Heart left ventricle (tissue), 16 donors: ENCODE measurements at places on chromosomes 7 and 10.
A peak's percentile ranks its signal among the peaks of the same experiment; 100 is the strongest.

DNA sequence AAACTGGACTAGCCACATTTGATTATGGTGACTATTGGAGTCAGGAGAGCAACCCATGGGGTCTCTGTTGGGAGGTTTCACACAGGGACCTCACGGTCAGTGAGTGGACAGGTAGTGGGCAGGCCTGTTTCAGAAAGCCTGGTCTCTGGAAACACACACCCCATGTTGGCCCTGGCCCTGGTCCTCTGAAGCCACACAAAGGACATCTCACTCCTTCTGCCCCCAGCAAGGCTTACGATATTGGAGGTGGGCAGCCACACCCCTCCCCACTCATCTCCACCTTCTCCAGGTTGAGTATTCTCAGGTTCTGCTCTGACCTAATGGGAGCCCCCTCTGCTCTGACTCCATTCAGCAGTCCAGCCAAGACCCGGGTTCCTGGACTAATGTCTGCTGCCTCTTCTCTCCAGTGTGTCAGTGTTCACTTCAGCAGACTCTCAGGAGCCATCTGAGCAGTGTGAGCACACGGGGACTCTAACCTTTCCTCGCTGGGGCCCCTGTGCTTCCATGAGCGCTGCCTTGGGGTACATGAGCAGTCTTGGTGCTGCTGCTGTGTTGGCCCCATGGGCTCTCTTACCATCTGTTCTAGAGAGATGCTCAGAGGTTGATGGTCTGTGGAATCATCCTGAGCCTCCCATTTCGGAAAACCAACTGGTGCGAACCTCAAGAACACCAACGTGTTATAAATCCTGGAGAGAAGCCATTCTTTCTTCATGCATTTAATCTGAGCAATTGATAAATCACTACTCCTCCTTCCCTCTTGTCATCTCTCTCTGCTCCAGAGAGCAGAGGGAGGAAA lies 748.6 kb downstream of the GRID1 start:
- no peak for DNase-seq

- no peak for DNase-seq
Observed at GRCh38 chr7:82393076-82393839, 50.3 kb downstream of the CACNA2D1 start.

DNA sequence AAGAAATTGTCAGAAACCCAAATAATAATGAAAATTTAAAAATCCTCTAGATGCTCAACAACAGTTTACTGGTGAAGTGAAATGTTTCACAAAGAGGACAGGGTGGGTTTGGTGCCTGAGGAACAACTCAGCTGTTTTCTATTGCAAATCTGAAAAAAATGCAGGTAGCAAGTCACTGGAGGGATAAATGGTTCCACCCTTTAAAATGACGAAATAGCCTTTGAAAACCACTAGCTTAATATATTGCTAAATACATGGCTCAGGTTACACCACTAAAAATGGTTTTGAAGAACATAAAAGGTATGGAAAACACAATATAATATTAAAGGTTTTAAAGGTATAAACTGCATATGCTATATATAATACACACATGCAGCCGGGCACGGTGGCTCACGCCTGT lies 69.5 kb downstream of the LMBR1 start:
- no peak for DNase-seq

DNA sequence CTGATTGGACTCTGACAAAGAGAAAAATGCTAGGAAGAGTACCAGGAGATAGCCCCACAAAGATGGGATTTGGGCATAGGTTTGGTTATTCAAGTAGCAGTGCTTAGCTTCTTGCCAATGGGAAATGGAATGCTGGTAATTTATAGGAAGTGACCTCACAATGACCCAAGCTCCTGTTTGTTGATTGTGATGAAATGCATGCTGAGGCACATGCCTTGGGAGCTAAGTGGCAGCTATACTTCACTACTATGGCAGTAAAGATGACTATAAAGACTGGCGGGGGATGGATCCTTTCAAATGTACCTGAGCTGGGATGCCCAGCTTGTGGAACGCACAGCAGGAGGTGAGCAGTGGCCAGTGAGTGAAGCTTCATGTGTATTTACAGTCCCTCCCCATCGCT lies 153.8 kb downstream of the ZNF22 start:
- DNase-seq: no peak

GRCh38 chr7:48307041-48307714 lies 135.9 kb downstream of the ABCA13 start:
- DNase-seq: no peak

DNA sequence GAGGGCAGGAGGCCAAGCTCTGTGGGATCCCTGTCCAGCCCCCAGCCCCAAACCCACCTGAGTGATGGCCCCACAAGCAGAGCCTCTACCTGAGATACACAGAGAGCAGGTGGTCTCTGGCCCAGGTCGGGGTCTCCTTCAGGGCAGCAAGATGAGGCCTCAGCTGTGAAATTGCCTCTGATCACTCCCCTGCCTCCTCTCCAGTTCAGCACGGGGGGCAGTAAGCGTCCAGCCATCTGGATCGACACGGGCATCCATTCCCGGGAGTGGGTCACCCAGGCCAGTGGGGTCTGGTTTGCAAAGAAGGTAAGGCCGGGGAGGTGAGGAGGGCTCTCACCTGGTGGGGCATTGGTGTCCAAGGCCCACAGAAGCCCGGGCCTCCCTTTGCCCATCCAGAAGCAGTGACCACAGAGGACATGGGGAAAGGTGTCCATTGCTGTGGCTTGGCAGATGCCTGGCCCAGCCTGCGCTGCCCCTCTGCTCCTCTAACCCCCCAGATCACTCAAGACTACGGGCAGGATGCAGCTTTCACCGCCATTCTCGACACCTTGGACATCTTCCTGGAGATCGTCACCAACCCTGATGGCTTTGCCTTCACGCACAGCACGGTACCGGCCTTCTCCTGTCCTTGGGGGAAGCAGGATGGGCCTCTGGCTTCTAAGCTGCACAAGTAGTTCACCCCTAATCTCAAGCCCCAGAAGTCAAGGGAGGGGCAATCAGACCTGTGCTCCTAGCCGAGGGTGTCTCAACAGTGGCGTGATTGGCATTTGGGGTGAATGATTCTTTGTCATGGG lies 3.1 kb downstream of the CPA1 start:
- no peak for DNase-seq

DNA sequence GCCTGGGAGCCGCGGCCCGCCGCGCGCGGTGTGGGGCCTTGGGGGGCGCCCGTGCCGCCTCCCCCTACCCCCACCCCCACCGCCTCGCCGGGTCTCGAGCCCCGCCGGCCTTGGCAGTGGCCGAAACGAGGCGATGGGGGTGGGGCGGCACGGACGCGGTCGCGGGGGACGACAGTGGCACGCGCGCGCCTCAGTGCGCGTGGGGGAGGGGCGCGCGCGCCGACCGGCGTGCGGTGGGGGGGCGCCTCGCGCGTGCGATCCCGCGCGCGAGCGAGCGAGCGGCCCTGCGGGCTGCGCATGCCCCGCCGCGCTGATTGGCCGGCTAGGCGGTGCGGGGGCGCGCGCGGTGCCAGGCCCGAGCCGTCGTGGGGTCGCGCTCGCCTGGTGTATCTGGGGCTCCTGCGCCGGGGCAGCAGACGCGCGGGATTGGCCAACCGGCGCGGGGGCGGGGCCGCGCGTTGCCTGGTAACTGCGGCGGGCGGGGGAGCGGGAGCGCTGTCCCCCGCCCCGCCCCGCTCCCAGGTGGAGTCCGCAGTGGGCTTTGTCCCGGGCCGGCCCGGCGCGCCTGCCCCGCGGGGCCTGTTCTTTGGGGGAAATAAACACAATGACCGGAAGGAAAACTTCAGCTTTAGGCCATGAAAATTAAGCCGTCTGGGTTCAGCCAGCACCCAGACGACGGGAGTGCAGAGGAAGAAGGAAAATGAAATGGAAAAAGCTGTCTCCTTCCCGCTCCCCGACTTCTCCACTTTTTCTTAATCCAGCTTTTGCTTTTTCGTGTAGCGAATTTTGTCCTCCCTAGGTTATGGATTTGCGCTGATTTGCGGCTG lies 873 bp downstream of the GTF2I start:
- DNase-seq: peak; percentile 95
